ENCODE measurements at places on chromosomes 11 and 22. TPM values are rescaled to one million over a fixed set of nuclear protein-coding genes. Genes with fewer than 3 reads are reported as not detected.

GRCh38 chr11:12354750-12355545 lies 22.4 kb upstream of the PARVA start:
- DNase-seq = no peak

- DNase-seq = no peak
Measured at GRCh38 chr11:119204066-119204465, 2.1 kb upstream of the CBL start.

DNA sequence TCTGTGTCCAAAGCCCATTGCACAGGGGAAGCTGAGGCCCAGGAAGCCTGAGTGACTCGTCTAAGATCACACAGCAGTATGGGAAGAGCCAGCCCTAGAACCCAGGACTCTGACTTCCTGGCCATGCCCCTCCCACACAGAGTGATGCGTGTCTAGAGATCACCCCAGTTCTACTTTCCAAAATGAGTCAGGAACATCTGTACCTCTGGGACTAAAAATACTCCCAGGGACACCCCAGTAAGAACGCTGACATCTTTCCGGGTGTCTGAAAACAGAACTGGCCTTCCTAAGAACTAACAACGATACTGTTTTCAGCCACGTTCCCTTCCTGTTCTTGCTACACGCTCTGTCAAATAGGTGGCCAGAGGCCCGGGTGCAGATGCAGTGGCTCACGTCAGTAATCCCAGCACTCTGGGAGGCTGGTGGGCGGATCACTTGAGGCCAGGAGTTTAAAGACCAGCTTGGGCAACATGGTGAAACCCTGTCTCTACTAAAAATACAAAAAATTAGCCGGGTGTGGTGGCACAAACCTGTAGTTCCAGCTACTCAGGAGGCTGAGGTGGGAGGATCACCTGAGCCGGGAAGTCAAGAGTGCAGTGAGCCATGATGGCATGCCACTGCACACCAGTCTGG lies 21.7 kb upstream of the PDGFB start:
- no peak for DNase-seq

DNA sequence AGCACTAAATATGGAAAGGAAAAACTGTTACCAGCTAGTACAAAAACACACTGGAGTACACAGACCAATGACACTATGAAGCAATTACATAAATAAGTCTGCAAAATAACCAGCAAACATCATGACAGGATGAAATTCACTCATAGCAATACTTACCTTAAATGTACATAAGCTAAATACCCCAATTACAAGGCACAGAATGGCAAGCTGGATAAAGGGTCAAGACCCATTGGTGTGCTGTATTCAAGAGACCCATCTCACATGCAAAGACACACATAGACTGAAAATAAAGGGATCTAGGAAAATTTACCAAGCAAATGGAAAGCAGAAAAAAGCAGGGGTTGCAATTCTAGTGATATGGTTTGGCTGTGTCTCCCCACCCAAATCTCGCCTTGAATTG lies 44.0 kb upstream of the CALCA start:
- DNase-seq = no peak

GRCh38 chr22:27791159-27791858 lies 10.2 kb downstream of the MN1 start:
- DNase-seq = no peak

- no peak for DNase-seq
Measured at GRCh38 chr11:102252339-102252891, 64.9 kb upstream of the BIRC3 start.

GRCh38 chr11:134740590-134741261 lies 328.7 kb upstream of the B3GAT1 start:
- DNase-seq = no peak

- DNase-seq = no peak
Measured at GRCh38 chr11:128052912-128053641, 534.3 kb downstream of the ETS1 start.

DNA sequence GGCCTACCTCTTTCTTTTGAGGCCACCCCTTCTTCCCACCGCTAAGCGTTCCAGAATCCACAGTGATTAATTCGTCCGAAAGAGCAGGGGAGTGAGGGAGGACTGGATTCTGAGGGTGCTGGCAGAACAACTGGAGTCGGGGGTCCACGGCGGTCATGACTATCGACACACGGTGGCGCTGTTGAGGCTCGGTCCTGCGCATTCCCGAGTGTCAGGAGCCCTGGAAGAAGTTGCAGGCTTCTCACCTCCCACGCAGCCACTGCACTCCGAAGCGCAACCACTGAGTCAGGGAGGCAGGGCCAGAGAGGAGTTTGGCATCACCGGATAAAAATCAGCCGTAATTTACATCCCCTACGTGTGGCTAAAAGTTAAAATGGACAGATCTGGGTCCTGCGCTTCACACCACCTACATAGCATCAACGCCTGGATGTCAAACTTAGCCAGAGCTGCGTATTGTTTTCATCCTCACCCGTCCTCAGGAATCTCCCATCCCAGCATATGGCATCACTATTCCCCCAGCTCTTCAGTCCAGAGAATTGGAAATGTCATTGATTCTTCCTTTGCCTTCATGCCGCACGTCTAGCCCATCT lies 10.7 kb upstream of the CTSF start:
- DNase-seq = peak; percentile 62

GRCh38 chr11:78886616-78887015 lies 312.0 kb upstream of the NARS2 start:
- no peak for DNase-seq

GRCh38 chr22:33563220-33563964 lies 356.9 kb downstream of the LARGE1 start:
- DNase-seq = no peak

DNA sequence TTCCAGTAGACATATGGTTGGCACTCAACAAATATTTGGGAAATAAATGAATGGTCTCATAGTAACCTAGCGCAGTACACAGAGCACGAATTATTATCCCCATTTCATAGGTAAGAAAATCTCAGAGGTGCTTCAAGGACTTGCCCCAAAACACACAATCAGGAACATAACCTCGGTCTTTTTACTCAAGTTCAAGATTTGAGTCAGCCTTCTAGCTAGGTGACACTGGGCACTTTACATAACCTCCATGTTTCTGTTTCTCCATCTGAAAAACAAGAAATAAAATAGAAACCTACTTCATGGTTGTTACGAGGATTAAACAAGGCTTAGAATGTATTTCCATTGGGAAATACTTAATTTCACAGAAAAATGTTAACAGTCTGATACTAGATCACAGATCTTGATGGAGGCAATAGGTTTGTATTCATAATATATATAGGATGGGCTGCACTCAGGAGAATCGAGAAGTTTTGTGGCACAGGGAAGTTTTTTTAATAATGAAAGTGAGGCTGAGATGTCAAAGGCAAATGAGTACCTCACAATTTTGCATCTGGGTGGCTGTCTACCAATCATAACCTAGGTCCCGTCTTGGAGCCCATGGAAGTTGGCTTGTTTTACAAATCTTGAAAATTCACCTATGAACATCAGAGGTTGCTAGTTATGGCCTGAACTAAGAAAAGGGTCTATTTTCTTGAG lies 147.4 kb upstream of the ZC3H12C start:
- DNase-seq = no peak

- no peak for DNase-seq
Measured at GRCh38 chr11:66465373-66466224, 1.1 kb upstream of the PELI3 start.

DNA sequence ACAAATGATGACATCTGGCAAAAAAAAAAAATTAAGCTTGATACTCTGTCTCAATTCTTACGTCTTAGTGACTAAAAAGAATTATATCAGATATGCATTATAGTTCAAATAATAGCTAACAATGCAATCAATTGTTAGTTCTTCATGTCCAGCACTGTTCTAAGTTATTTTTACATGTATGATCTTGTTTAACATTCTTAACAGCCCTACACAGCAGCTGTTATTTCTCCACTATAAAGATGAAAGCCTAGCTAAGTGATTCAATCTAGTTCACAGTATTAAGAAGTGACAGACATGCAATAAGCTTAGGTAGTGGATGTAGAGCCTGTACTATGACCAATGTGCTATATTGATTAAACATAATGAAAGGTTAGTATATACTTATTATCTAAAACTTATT lies 4.1 kb downstream of the ZNF214 start:
- DNase-seq = no peak

- DNase-seq = no peak
Measured at GRCh38 chr11:10441652-10442503, 13.2 kb upstream of the AMPD3 start.

- no peak for DNase-seq
Measured at GRCh38 chr22:19680911-19681862, 33.1 kb upstream of the SEPTIN5 start.

GRCh38 chr22:26777156-26777801 lies 119.9 kb downstream of the MIAT start:
- DNase-seq = no peak

DNA sequence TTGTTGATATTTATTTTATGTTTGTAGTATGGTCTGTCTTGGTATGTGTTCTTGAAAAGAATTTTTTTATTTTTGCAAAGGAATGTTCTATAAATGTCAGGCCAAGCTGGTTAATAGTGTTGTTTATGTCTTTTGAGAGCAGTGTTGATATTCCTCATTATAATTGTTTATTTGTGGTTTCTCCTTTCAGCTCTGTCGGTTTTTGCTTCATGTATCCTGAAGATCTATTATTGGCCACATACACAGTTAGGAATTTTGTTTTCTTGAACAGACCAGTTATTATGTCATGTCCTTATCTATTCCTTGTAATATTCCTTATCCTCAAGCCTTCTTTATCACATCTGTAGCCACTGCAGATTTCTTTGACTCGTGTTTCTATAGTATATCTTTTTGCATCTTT lies 56.5 kb downstream of the PDHX start:
- DNase-seq = no peak

DNA sequence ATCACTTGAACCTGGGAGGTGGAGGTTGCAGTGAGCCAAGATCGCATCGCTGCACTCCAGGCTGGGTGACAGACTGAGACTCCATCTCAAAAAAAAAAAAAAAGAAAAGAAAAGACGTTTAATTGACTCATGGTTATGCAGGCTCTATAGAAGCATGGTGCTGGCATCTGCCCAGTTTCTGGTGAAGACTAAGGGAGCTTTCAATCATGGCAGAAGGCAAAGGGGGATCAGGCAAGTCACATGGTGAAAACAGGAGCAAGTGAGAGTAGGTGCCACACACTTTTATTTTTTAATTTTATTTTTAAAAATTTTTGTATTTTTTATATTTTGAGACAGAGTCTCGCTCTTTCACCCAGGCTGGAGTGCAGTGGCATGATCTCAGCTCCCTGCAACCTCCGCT lies 8.4 kb upstream of the PATZ1 start:
- DNase-seq = no peak

- DNase-seq = no peak
Measured at GRCh38 chr11:35811783-35812182, 132.1 kb upstream of the LDLRAD3 start.

- no peak for DNase-seq
Measured at GRCh38 chr22:46064228-46064965, 85.9 kb upstream of the PPARA start.

DNA sequence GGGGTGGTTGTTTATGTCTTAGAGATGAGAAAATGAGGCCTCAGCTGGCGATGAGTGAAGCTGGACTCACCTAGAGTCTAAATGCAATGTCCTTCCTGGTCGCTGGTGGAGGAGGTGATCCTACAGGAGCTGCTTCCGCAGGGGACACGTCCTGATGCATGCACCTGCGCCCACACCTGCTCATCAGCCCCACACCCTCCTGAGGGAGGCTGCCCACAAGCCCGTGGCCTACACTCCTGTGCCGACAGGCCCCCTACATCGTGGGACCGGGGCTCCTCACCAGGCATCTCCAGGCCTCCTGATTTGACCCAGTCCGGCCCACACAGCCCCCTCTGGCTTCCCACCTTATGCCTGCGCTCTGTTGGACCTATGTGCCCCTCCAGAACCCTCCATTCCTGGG lies 857.2 kb downstream of the TBC1D22A start:
- DNase-seq = no peak

DNHD1 gene
- 5.4 TPM for polyA plus RNA-seq

CTSW gene
- not detected for polyA plus RNA-seq

TMA7B gene
- polyA plus RNA-seq = not detected

MN1 gene
- polyA plus RNA-seq = 2.4 TPM

SPTBN2 gene
- 9.9 TPM for polyA plus RNA-seq

HBG2 gene
- polyA plus RNA-seq = not detected

Measured in A549 (cell line).